ENCODE measurements at places on chromosomes 12 and 14.

GRCh38 chr12:130498589-130499385 lies 161.1 kb downstream of the PIWIL1 start:
- DNase-seq: no peak

DNA sequence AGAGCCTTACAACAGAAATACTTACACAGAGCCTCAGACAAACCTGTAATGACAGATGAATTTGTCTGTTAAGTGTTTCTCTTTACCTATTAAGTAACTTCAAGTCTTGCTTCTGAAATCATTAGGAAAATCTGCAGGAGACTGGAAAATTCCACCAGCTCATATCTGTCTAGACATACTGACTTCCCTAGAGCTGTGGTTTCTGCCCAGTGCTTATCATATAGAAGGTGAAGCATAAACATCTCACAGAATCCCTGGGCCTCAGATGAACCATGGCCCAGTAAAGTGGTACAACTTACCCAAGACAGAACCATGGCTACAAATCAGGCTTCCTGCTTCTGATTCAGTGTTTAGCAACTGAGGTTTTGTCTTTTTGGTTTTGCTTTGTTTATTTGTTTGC lies 91.6 kb downstream of the EGLN3 start:
- no peak for DNase-seq

DNA sequence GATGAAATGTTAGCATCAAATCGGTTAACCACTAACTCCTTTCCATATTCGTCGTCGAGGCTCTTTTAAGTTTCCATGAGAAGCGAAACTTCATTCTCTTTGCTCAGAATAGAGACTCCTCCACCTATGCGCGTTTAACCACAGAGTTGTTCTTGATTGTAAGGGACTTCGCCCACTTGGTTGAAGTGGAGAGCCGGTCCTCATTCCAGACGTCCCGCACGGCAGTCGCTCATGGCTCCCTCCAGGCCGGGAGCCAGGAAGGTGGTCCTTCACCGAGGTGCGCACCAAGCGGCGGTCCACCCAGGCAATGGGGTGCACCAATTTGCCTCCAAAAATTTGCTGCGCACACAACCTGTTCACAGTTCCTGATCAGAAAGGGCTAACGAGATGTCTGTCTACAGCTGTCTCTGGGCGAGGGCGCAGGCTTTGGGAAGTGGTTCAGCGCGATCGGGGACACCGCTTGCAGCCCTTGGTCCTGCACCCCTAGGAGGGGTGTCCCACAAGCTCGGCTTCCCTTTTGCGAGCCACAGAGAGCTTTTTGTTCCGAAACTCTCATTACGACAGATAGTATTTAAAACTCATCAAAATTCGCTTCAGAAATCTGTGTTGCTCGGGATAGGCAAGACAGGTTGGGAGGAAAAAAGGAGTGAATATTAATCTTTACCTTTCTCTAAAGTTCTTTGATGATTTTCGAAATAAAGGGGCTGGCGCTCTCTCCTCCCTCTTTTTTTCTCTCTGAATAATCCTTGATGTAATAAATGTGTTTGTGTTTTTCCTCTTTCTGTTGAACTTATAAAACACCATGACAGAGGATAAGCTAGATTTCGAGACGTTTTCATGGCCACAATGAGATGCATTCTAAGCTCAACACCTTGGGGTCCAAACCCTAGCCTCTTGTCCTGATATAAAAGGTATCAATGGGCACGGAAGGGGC lies 6.4 kb upstream of the ALX1 start:
- DNase-seq: no peak

GRCh38 chr14:61360796-61361525 lies 39.6 kb downstream of the PRKCH start:
- DNase-seq: no peak

- no peak for DNase-seq
These were observed 176.1 kb downstream of the SLC25A21 start for GRCh38 chr14:36996133-36996856.

DNA sequence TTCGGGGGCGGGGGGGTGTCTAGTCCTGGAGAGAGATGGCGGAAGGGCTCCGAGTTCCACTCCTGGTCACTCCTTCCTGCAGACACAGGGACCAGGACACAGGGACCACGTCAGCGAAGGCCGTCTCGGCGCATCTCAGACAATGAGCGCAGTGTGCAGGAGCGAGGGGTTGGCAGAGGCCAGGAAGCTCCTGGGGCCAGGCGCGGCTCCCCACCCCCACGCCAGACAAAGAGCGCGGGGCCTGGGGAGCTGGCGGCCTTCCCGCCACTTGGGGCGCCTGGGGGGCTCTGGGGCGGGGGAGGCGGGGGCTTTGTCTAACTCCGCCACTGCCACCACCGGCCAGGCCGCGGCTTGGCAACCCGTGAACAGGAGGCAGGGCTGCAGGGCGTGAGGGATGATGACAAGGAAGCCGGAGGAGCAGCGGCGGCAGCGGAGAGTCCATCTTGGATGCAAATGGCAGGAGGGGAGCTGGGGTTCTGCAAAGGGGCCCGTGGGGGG lies 2.2 kb downstream of the CDK2AP1 start:
- DNase-seq: no peak

- no peak for DNase-seq
These were observed 50.2 kb upstream of the ELK3 start for GRCh38 chr12:96143827-96144565.

GRCh38 chr14:51293149-51293911 lies 53.3 kb downstream of the TMX1 start:
- DNase-seq: no peak

DNA sequence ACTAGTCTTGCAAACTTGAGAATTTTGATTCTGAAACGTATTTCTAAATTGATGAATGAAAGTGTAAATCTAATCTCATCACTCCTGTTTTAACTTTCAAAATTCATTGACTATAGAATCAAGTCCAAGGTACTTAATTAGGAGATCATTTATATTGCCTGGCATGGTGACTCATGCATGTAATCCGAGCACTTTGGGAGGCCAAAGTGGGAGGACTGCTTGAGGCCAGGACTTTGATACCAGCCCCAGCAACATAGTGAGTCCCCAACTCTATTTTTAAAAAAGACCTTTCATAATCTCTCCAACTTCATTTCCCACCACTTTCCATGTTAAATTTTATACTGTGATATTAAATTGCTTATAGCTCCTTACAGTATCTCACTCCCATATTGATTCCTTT lies 3.0 kb upstream of the MIPOL1 start:
- DNase-seq: no peak

DNA sequence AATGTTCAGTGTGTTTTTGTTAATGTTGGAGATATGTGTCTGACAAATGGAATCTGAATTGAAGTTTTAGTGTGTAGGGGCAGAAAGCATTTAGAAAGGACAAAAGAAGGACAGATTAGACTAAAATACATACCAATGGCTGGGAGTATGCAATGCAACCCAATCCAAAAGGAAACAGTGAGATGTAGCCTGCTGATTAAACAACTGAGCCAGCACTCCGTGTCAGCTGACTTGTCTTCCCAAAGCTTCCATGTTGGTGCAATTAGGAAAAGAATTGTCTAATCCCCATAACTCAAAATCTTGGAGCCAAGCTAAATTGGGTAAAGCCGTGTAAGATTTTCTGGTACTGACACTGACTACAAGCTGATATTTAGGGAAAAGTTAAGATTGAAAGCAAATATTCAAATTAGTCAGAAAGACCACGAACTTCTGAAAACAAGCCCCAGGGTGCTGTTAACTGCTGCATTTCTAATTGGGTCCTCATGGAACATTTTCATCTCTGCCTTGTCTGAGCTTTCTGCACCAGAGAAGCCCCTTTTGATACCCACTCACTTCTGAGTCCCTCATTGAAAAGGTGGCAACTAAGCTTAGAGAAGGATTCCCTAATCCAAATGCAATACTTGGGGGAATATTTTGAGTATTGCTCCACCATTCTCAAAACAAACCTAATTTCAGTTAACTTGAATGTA lies 109.1 kb downstream of the DAD1 start:
- DNase-seq: no peak

GRCh38 chr14:65704437-65704836 lies 291.9 kb downstream of the FUT8 start:
- DNase-seq: no peak
